SJSA1 (cell line): ENCODE measurements at places on chromosomes 11 and 22. TPM values are rescaled to one million over a fixed set of nuclear protein-coding genes. Genes with fewer than 3 reads are reported as not detected.

DNA sequence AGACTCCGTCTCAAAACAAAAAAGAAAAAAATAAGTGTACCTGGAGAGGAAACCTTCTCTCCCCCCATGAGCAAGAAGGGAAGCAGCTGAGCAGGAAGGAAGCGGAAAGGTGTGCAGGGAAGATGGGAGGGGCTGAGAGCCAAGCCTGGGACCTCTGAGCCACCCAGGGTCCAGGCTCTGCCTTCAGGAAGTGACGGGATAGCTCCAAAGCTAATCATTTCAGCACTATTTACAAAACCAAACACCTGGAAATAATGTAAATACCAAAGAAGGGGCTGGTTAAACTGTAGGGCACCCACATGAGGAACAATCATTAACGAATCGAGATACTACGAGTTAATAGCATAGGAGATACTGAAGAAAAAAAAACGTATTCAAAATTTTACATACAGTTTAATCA is 27.9 kb downstream of the ARRB1 start:
- DNase-seq: no peak

OR10A2 gene
- not detected in 2 replicates for total RNA-seq

DNAJB7 gene
- not detected in 2 replicates for total RNA-seq

DNA sequence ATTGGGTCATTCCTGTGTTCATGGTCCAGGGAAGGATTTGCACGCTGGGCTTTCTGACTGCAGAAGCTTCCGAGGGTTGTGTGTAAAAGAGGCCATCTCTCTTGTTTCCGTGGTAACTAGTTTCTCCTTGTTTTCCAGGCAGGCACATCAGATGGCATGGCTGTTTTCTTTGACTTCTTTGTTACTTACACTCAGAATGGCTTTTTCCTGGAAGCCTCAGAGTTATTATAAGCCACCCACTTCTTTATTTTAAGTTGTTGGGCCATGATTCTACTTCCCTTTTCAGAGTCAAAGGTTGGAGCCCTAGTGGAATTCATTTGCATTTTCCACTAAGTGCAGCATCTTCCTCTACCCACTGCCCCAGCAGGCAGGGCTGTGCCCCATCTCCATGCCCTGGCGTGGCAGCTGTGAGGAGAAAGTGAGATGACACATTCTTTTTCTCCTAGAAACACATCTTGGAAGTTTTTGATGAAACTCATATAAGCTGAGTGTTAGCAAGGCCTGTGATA is 94.9 kb downstream of the PRR5L start:
- no peak for DNase-seq

TMPRSS5 gene
- total RNA-seq: 0.11 TPM in 1 of 2 replicates, not detected in the other

DNA sequence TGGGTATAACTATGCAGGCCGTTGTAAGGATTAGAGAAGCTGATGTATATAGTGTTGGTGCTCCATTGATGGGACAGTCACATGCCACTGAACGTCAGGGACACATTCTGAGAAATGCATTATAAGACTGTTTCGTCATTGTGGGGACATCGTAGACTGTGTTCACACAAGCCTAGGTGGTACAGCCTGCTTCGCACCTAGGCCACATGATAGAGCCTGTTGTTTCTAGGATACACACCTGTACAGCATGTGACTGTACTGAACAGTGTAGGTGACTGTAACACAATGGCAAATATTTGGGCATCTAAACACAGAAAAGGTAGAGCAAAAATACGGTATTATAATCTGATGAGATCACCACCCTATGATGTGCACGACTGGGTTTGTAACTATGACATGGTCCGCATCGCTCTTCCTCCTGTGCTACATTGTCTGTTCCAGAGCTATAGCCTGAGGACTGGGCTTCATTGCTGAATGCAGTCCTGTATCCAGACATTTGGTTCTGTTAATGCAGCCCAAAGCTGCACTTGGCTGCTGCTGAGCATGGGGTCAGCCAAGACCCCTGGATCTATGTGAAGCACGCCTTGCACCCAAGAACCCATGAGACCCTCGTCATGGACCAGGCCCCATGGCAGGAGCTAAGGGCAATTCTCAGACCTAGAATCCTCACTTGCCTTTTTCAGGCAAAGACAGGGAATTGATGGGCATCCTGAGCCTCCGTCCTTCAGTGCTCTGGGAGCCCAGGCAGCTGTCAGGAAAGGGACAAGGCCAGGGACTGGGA is 51.1 kb upstream of the THY1 start:
- DNase-seq: no peak

GRCh38 chr11:71244116-71244810 is 8.1 kb downstream of the SHANK2 start:
- no peak for DNase-seq

CASP1 gene
- total RNA-seq: 3.1 and 4.1 TPM in 2 replicates

TEX12 gene
- total RNA-seq: 0.16 TPM in 1 of 2 replicates, not detected in the other

DNA sequence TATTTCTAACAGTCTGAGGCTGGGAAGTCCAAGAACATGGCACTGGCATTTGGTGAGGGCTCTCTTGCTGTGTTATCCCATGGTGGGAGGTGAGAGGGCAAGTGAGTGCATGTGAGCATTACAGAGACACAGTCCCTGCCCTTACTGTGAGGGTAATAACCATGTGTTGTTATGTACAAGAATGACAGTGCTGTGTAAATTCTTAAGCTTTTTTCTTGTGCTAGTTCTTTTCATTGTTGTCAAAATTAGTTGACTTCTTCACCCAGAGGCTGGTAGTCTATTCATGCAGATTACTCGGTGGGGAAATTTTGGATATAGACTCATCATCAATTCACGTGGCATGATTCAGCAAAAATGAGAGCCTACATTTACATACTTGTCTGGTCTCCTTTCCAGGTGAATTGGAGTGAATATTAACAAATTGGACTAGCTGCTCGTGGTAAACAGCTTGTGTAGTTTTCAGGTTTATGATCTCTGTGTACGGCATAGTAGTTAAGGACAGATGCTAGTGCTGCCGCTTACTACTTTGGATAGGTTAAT is 49.3 kb downstream of the ATXN10 start:
- no peak for DNase-seq

DNA sequence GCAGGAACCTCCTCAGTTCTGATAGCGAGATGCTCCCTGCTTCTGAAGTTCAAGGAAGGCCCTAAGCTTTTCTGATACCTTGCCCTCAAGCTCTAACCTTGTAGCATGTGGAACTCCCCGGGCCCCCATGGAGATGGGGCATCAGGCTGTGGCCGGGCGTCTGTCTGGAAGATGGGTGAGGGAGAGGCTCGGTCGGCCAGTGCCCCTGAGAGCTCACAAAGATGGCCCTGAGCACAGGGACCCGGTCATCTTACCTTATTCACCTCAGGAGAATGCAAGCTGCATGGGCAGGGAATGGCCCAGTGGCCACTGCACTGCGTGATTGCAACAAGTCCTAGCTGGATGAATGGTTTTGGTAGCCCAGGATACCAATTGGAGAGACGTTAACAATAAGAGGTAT is 830.3 kb downstream of the TBC1D22A start:
- no peak for DNase-seq

GRCh38 chr11:114033572-114033971 is 25.9 kb upstream of the ZBTB16 start:
- DNase-seq: no peak

- no peak for DNase-seq
Measured at GRCh38 chr22:49395617-49396016, 432.1 kb downstream of the BRD1 start.

- no peak for DNase-seq
Measured at GRCh38 chr11:65215441-65216076, 33.8 kb downstream of the CAPN1 start.

GRCh38 chr11:41784513-41785335 is 325.3 kb upstream of the LRRC4C start:
- no peak for DNase-seq

ADAMTS8 gene
- 0.03 TPM in 1 of 2 replicates, not detected in the other for total RNA-seq
